NCI-H1436 treated with DMSO at 0.1 percent for 48 hours (cell line): ENCODE measurements at places on chromosomes 2 and 18.
A peak's percentile ranks its signal among the peaks of the same experiment; 100 is the strongest.

DNA sequence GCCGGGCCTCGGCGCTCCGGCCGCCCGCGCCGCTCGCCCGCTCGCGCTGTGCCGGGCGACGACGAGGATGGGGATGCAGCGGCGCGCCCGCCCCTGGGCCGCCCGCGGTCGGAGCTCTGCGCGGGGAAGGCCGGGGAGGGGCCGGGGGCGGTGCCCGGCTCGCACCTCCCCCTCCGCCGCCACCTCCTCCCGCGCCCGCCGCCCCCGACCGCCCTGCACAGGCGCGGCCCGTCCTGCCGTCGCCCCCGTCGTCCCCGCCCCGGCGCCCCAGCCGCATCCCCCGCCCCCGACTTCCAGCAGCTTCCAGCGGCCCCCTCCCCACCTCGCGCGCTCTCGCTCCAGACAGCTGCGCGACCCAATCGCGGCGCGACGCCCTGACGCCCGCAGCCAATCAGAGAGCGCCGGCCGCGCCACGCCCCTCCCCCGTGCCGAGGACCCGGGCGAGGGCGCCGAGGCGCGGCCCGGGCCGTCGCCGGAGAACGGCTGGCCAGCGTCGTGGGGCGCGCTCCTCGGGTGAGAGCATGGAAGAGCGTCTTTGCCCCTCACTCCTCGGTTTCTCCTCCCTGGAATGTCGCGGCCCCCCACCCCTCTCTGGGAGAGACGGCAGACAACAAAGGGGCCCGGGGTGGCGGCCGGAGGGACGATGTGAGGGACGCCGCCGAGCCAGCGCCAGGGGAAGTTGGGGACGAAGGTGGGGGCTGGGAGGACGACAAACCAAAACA, at the start of gene MBOAT2:
Gene MBOAT2 (minus strand): TSS at position 69 of the 722 bp plus-strand sequence. CDS start 70 bp downstream, outside the sequence.
- peak; percentile 68 for DNase-seq

DNA sequence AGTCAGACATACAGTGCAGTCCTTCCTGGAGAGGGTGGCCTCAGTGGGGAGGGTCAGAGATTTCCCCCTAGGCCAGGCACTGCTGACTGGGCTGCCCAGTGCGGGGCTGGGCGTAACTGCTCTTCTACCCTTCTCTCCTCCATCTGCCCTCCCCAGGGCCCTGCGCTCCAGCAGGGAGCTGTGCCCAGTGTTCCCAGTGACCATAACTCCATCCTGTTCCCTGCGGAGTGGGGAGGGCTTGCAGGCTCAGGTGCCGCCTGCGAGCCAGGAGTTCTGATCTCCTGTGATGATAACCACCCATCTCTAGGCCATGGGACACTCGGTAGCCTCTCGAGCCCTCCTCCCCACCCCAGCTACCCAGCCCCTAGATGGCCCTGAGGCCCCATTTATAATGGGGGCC, 107.6 kb downstream of the SMAD7 start:
- no peak for DNase-seq

DNA sequence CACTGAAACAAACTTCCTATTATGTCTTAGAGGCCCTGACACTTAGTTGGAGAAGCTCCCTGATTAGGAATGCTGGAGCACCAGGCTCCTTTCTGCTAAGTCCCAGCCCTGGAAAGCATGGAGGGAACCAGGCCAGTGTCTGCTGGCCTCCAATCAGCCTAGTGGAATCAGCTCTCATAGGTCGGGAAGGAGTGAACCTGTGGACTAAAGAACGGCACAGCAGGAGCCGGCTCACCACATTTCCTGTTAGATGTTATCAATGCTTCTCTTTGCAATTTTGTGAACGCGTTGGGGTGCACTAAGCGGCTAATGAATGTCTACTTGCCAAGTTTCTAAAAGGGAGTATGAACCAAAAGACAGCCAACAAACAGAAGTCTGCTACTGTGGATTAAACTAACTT, 296.6 kb downstream of the NAPG start:
- no peak for DNase-seq

GRCh38 chr2:68031542-68032160, 31.2 kb downstream of the C1D start:
- DNase-seq: peak; percentile 28

DNA sequence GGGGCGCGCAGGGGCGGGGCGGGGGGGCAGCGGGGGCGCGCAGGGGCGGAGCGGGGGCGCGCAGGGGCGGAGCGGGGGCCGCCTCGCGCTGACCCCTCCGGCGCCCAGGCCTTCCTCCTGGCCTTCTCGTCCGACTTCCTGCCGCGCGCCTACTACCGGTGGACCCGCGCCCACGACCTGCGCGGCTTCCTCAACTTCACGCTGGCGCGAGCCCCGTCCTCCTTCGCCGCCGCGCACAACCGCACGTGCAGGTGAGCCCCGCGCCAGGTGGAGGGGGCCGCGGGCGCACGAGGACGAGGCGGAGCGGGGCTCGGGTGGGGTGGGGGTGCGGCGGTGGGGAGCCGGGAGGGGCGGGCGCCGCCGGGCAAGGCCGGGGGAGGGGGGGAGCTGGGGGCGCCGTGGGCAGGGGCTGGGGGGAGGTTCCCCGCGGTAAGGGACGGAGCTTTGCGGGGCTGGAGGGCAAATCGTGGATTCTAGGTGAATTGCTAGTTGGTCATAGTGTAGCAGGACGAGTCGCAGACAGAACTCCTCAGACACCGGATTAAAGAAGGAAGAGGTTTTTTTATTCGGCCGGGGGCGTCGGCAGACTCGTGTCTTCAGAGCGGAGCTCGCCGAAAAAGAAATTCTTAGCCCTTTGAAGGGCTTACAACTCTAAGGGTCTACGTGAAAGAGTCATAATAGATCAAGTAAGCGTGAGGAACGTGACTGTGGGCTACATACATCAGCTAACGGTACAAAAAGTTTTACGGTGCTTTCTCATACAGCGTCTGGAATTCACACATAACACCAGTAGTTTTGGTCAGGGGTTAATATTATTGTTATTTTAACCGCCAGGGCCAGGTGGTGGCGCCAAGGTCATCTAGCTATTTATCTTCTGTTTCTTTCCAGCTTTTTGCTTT, 29.9 kb downstream of the ANO7 start:
- no peak for DNase-seq

GRCh38 chr2:128364441-128364911, 45.8 kb upstream of the HS6ST1 start:
- DNase-seq: no peak

DNA sequence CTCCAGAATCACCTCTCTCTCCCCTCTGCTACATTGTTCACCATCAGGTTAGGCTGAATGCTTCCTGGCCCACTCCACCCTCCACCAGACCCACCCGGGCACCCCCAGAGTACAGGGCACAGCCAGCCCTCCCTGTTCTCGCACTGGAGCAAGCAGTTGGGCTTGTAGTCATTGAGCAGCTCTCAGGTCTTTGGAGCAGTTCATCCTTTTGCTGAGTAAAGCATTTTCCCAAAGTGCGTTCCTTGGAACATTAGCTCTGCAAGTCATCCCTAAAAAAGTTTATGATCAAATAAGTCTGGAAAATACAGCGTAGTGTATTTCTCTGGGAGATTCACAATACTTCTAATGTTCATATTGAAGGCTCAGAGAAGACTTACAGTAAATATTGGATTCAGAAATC, 103.5 kb upstream of the DAPL1 start:
- no peak for DNase-seq

GRCh38 chr2:241890524-241891235, 21.2 kb downstream of the RTP5 start:
- DNase-seq: no peak

- no peak for DNase-seq
Observed at GRCh38 chr2:10404324-10405143, 43.6 kb downstream of the ODC1 start.

DNA sequence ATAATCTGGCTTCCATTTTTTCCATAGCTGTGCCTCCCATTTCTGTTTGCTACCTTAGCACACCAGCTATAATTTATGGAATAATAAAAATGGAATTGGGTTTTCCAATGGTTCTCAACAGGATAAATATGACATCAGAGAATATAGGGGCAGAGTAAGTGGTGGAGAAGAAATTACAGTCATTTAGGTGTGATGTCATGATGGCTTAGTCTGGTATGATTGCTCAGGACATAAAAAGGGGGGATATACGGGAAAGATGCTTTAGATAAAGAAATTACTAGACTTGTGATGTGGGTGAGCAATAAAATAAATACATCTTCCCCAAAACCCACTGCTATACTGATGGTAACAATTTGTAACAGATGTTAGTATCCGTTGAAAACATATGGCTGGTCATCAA, 21.6 kb upstream of the KIF5C start:
- no peak for DNase-seq
